GF-D8 (cell line): ENCODE measurements at places on chromosomes 11 and 22.

DNA sequence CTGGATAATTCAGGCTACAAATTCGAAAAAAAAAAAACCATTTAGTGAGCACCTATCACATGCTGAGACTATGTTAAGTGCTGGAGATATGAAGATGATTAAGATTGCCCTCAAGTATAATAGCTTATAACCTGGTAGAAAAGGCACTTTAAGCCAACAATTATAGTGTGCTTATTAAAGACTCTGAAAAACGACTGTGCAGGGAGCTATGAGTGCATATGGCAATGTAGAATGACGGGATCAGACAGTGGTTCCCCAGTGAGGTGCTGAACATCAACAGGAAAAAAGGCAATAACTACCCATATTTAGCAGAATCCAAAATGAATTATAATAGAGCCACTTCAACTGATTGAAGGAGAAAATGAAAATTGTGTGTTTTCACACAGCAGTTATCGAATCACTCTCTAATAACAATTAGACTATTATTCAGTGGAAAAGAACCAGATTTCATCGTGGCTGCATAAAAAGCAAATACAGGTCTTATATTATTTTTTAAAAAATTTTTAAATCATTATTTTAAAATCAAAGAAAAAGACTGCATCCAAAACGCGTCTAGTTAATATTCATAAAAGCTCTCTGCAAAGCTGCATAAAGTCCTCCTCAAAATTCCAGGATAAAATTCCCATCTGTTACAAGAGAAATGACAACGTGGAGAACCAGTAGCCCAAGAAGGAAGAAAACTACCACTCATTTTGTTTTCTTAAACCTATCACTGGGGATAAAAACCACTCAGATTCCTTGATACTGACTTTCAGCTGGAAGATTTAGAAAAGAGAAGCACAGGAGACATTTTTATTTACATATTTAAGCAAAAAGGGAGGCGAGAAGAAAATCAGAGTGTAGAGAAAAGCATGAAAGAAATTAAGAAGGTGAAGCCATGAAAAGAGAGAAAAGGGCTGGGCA, 1.1 kb downstream of the MTMR2 start:
- DNase-seq, result no peak

DNA sequence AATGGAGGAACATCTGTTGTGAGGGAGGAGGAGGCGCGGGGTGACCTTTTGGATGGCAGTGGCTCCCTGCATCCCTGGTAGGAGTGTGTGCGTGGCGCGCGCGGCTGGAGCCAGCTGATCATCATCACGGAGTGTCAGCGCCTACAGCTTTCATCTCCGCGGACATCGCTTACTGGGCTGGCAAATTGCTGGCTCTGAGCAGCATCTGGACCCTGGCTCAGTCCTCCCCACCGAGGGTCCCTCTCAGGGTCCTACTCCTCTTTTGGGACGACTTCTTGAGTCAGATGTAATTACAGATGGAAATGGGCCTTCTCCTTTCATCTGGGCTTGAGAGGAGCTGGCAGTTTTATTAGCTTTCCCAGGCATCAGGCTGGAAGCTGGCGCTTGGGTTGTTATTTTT, 85.3 kb downstream of the CACNA1I start:
- DNase-seq, result no peak

GRCh38 chr11:7314811-7315604, 63.3 kb downstream of the SYT9 start:
- no peak for DNase-seq

GRCh38 chr11:1126491-1126926, 31.2 kb upstream of the MUC5AC start:
- DNase-seq, result no peak

DNA sequence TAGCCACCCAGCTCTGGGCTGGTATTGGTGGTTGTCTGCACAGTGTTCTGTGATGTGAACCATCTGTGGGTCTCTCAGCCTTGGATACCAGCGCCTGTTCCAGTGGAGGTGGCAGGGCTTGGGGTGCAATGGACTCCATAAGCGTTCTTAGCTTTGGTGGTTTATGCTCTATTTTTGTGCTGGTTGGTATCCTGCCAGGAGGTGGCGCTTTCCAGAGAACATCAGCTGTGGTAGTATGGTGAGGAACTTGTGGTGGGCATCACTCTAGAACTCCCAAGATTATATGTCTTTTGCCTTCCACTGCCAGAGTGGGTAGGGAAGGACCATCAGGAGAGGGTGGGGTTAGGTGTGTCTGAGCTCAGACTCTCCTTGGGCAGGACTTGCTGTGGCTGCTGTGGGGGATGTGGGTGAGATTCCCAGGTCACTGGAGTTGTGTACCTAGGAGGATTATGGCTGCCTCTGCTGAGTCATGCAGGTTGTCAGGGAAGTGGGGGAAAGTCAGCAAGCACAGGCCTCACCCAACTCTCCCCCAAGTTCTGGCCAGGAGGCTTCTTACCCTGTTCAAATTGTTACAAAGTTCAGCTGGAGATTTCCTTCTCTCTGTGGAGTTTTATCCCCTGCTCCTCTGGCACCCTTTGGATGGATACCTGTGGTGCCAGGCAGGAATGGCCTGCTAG, 47.2 kb downstream of the MRGPRX2 start:
- no peak for DNase-seq

- no peak for DNase-seq
Observed at GRCh38 chr11:95792700-95793099, 2.4 kb downstream of the CEP57 start.

GRCh38 chr11:28259177-28259843, 151.1 kb downstream of the METTL15 start:
- DNase-seq, result no peak

DNA sequence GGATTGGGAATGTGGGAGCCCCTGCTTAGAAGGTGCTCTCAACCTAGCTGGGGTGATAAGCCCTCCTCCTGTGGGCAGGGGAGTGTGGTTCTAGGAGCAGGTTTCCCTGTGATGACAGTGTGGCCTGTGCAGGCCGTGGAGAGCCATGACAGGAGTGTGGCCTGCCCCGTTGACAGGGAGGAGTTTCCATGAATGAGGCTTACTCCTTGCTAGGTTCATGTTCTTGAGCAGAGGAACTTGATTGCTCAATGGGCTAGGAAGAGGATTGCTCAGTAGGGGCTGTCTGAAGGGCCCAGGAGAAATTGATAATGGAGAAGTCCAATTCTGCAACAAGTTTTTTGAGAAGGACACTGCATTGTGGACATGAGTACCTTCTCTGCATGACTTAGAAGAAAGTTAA, 92.0 kb downstream of the PPP6R3 start:
- peak; percentile 64 for DNase-seq

- DNase-seq, result no peak
Observed at GRCh38 chr11:110891411-110891810, 179.2 kb upstream of the ARHGAP20 start.

GRCh38 chr11:78432058-78432515, 14.5 kb upstream of the GAB2 start:
- no peak for DNase-seq

- DNase-seq, result no peak
Observed at GRCh38 chr11:76723142-76723541, 52.6 kb upstream of the LRRC32 start.

DNA sequence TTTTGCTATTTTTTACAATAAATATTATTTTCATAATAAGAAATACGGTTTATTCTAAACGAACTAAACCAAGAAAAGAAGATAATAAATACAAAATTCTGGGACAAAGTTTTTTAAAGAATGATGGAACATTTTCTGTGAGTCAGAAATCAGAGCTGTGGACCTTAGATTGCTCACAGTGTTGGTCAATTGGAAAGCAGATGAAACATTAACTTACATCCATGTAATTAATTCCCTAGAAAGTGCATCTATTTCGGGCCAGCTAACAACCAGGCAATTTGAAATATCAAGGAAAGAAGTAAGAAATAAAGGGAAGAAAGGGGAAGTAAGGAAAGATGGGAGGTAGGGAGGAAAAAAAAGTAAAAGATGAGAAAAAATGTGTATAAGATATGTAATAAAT, 1569.8 kb upstream of the TENM4 start:
- no peak for DNase-seq

DNA sequence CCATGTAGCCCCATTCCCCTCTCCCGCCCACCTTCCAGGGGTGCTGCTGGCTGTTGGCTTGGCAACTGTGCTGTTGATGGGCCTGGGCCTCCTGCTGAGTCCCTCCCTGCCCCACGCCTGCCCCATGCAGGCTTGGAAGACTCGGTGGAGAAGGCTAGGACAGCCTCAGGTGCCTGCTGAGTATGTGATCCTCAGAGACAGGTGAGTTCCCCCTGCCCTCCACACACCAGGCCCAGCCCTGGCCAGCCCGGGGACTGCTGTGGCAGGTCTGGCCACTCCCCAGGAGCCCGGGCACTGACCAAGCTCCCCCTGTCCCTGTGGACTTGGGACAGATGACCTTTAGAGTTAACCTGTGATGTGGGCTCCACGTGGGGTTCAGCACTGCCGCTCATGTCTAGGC, 20.7 kb upstream of the XKR3 start:
- no peak for DNase-seq

GRCh38 chr11:10310301-10310841, 5.5 kb downstream of the ADM start:
- no peak for DNase-seq

GRCh38 chr11:890794-891540, 19.6 kb downstream of the CHID1 start:
- no peak for DNase-seq

GRCh38 chr11:44733877-44734276, 7.1 kb downstream of the TSPAN18 start:
- no peak for DNase-seq

DNA sequence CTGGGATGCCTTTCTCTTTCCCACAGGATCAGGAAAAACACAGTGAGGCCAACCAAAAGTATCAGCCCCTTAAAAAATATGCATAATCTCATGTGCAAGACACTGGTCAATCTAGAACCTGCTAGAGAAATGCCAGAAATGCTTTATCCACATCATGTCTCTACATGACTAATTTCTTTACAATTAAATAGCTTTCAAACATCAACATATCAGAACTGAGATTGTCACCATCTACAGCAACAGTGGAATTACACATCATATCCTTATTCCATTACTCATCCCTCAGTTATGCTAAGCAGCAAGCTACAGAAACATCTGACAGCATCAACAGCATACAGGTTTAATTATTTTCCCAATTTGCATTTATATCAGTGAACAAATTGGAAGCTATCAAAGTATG, 78.8 kb downstream of the DDIAS start:
- DNase-seq, result no peak

DNA sequence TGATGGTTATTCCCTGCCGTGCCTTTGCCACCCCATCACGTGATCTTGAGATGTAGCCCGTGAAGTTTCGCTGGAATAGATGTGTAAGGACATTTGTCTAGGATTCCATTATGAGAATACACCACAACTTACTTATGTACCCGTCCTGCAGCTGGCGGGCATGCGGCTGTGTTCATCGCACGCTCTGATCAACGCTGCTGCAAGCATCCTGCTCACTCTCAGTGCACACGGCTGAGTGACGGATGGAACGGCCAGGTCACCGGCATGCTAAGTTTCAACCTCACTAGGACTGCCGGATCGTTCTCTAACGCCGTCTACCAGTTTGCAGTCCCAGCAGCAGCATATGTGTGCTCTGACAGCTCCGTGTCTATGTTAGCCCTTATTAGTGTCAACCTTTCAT, 44.6 kb downstream of the APOL1 start:
- no peak for DNase-seq

GRCh38 chr11:44852159-44852747, 98.4 kb downstream of the TP53I11 start:
- DNase-seq, result no peak

- no peak for DNase-seq
Observed at GRCh38 chr11:75535071-75535470, 9.3 kb upstream of the GDPD5 start.

DNA sequence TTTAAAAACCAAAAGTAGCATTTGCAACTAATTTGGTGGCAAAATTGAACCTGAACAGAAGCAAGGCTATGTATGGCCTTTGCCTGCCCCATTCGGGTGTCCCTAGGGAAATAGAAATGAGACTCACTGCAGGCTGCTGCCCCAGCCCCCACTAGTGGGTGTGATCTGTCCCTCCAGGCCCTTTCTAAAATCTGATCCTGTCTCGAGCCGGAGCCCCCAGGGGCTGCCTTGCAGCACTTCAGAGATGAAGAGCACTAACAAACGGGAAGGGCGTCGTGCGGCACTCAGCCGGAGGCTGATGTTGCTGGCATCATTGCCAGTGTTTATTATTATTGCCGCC, 43.2 kb downstream of the CD82 start:
- DNase-seq, result no peak

- no peak for DNase-seq
Observed at GRCh38 chr11:134487696-134488095, 75.7 kb upstream of the B3GAT1 start.

DNA sequence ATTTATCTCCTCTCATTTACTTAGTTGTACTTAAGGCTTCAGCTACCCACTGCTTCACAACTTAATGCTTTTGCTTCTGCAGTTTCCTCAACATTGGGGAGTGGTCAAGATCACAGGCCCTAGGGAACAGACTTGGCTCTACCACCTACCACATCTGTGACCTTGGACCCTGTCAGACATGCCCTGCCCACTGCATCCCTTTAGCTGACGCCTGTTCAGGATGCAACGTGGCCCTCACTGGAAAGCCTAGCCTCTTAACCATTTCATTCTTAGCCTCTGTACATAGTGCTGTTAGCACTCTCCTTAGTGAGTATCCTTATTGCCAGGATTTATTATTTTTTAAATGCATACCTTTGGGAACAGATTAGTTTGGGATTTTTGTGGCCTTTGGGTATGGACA, 34.4 kb downstream of the TNRC6B start:
- no peak for DNase-seq

DNA sequence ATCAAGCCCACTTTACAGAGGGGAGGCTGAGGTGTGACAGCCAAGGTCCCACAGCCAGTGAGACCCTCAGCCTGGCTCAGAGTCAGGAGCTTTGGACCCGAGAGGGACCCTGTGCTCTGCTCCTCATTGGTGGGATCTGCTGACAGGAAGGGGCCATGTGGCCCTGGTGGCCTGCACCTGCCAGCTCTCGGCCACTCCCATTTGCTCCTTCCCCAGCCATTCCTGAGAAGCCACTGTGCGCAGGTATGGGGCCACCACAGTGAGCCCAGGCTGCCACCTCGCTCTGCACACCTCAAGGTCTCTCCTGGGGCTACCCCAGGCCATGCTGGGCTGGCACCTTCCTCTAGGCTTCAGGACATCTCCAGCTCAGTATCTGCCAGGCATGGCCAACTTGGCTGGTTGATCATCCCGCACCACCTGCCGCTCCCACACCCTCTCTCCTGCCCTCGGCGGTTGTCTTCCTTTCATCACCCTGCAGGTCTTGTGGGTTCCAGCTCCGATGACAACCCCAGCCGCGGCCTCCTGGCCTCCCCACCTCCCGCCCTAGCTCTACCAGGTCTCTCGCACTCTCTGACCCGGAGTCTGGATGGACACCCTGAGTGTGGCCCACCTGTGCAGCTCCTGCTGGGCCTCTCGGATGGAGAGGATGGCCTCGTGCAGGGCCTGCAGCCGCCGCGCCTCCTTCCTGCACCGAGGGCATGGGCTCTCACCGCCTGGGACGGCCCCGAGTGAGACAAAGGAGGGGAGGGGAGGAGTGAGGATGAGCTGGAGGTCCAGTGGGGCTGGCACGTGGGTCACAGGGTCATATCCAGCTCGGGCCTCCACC, 32.2 kb upstream of the CARS1 start:
- no peak for DNase-seq
